Endothelial cell (in vitro differentiated cells): ENCODE measurements at places on chromosomes 1 and 21.

DNA sequence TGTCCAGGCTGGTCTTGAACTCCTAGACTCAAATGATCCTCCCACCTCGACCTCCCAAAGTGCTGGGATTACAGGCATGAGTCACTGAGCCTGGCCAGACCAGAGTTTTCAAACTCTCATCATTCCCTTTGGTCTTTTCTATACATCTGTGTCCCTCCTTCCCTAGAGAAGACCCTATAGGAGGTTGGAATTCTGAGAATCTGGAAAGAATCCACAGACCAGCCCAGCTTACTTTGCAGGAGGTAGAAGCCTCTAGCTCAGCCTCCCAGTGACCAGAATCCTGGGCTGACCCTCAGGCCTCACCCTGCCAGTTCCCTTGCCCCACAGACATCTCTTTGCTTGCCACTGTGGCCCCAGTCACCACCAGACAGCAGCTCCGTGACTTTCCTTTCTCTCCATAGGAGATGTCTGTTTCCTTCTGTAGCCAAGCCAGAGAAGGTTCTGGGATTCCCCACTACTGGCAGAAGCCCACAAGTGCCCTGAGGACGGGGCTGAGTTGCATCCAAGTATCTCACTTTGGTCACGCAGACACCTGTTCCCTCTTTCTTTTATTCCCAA is 34.7 kb upstream of the KHDRBS1 start:
- DNase-seq, result no peak

DNA sequence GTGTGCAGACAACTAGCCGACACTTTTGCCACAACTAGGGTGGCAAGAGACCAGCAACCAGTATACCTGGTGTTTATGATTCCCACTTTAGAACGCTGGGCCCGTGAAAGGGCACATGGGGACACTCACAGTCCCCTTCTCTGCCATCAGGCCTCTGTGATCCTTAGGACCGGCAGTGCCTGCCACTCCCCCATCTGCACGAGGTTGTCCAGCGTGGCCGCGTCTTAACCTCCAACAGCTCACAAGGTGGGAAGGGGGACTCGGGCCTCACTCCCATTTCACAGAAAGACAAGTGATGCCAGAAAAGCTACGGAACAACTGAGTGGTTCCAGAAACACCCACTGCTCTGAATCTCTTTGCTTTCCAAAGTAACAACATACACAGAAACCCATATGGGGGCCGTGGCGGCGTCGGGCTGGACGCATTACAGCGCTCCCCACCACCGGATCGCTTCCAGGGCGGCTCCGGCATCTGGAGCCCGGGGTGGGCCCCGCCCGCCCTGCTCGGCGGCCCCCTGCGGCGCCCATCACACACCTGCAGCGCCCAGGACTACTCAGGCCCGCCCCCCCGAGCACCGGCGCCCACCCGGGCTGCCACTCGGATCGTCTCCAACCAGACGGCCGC is 1.0 kb downstream of the ZNF496 start:
- DNase-seq, result no peak

GRCh38 chr1:22805672-22806038 is 95.0 kb downstream of the EPHB2 start:
- DNase-seq, result no peak

DNA sequence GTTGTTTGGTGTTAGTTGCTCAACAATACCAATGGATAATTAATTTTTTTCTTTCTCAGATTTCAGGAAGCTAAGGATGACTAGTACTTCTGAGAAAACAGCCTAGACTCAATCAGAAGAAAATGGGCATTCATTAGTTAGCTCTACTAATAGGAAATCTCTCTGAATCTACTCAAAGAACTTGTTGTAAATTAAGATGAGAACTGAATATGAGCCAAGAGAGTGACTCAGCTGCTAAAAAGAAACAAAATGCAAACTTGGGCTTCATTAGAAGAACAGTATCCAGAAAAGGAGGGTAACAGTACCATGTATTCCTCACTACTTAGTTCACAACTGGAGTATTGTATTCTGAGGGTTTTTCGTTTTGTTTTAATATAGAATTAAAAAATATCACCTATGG is 12.5 kb downstream of the FOXJ3 start:
- no peak for DNase-seq

GRCh38 chr1:209692296-209692695 is 12.3 kb upstream of the HSD11B1 start:
- no peak for DNase-seq

GRCh38 chr1:18104546-18105100 is 3.0 kb upstream of the IGSF21 start:
- no peak for DNase-seq

DNA sequence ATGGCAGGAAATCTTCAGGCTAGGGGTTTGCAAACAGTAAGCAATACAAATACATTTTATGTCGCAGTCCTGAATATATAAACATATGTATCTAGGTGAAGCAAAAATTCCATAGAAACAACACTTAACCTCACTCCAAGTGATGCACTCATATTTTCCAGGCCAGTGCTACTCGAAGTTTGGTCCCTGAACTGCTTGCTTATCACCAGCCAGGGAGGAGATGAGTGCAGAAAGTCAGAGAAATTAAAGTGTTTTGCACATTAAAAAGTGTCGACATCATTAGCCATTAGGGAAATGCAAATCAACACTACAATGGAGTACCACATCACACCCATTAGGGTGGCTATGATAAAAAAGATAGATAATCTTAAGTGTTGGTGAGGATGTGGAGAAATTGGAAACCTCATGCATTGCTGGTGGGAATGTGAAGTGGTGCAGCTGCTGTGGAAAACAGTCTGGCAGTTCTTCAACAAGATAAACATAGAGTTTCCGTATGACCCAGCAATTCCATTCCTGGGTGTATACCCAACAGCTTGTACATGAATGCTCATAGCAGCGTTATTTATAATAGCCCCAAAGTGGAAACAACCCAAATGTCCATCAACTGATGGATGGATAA is 70.5 kb upstream of the CSF1 start:
- no peak for DNase-seq

DNA sequence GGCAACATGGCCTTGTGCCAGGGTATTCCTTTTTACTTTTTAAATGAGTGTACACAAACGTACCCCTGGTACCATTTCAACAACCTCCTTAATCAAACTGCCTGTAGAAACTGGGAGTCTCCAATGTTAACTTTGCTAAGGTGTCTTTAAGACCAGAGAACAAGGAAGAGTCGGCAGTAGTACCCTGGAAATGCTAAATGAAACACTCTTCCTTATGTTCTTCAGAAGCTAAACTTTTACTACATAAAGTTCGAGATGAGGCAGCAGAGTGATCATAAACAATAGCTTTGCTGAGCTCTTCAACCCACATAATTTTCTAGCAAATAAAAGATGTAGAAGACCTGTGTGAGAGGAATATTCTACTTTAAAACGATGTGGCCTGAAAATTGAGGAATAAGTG is 297.7 kb upstream of the NRIP1 start:
- DNase-seq, result no peak

DNA sequence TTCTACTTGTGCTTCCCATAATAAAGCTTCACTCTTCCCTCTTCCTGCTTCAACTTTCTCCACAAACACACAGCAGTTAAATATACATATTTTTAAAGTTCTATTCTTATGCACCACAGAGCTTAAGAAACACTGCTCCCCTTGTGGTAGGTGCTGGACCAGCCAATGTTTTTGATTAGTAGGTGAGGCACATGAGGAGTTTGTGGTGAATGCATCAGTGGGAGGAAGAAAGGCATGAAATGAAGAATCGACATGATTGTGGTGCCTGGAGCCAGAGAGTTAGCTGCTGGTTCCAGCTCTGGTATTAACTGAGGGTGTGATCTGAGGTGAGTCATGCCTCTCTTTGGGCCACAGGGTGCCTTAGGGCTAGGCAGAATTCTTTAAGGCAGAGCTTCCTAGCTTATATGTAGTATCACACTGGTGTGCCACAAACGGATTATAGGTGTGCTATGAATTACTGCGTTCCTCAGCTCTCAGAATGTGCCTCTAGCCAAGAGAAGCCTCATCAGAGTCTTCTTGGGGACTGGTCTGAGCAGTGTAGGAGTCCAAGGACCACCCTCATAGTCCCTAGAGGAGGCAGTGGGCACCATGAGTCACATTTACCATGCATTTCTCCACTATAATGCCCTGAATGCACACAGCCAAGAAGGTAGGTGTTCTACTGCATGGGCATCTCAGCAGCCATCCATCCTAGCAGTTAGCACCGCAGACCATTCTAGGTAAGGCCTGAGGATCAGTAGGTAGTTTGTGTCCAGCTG is 97.4 kb upstream of the SGIP1 start:
- DNase-seq, result no peak

- DNase-seq, result no peak
Observed at GRCh38 chr1:66300280-66300971, 233.5 kb upstream of the SGIP1 start.

DNA sequence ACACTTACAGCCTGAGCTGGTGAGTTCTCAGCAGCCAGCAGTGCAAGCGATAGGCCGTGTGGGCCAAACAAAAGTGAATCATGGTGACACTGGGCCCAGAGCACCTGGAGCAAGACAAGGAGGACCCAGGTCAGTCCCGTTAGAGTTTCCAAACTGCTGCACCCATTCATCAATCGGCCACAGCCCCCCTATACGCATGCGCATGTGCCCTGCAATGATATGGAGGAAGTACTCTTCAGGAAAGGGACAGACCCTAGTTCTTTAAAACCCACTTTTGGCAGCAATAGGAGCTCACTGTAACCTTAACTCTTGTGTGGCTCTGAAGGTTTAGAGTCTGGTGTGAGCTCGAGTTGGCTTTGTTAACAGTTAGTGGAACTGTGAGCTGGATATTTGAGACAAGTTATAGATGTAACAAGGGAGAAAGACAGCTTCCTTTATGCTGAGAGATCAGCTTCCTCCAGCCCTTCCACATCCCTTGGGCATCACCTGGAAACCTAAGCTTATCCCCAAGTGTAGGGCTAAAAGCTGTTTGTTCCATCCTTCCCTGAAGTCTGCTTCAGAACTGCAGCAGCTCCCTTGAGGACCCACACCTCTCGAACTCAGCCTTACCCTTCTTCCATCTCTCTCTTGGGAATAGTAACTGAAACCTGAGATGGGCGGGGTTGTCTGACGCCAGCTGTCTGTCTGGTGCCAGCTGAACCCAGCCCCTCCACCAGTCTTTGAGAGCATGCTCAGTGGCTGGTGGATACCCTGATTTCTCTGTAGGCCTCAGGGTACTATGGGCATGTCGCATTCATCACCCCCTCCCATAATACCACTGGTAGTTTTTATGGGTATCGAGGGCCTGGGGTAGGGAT is 17.7 kb downstream of the NMNAT1 start:
- no peak for DNase-seq

DNA sequence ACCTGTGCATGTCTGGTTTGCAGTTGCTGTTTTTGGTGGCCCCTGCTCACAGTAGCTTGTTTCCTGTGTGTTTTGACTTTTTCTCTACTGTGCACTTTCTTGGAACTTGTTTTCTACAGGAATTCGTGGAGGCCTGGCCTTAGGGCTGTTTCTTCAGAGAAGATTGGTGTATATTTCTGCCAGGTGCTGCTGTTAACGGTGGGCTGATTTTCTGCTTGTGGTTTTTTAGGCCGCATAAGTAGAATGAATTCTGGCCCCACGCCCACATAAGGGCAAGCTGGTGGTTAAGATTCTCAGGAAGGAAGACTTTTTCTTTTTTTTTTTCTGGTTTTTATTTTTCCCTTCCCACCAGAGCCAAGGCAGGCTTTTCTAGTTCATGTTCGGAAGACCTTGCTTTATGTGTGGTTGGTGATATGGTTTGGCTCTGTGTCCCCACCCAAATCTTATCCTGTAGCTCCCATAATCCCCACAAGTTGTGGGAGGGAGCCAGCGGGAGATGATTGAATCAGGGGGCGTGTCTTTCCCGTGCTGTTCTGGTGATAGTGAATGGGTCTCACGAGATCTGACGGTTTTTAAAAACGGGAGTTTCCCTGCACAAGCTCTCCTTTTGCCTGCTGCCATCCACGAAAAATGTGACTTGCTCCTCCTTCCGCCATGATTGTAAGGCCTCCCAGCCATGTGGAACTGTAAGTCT is 71.5 kb upstream of the DISP3 start:
- DNase-seq, result no peak

DNA sequence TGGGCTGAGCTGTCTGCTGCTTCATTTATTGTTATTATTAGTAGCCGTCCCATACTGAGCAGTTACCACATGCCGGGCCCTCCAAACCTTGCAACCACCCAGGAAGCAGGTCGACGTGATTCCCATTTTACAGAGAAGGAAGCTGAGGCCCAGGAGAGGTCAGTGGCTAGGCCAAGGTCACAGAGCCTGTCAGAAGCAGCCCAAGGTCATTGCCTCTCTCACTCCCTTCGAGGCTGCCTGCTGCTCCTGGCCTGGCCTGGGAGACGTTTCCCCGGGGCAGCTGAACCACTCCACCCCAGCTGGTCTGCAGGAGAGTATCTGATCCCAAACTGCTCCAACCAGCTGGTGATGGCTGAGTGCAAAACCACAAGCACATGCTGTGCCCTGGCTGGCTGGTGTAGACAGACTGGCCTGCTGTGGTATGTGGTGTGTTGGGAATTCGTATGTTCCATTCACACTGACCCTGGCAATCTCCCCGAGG is 6.5 kb downstream of the PADI4 start:
- no peak for DNase-seq

GRCh38 chr1:173405281-173405680 is 71.9 kb upstream of the PRDX6 start:
- no peak for DNase-seq

GRCh38 chr1:211320980-211321379 is 5.7 kb upstream of the TRAF5 start:
- DNase-seq, result no peak

DNA sequence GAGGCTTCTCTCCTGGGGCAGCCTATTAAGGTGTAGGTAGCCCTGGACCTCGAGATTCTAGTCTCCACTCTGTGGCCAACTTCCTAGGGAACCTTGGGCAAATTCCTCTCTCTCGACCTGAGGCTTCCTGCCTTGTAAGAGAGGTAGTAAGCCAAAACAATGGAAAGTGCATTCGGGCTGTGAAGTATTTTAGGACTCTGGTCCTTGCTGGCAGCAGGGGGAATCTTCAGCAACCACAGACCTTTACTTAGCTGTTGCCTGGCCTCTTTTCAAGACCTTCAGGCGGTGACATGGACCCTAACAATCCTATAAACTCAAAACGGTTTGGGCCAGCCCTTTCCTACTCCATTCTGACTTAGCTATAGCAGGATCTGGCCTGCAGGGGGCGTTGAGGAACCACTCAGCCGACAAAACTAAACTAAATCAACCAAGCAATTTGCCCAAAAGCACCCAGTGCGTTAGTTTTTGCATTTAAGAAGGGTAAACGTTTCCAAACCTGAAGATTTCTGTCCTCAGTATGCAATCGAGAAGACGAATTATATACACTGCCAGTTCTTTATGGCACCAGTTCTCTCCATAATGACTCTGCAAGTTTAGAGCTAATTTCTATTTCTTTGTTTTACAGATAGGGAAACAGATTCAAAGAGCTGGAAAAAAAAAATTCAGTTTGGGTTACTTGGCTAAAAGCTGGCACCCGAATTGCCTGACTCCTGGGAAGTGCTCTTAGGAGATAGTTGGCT is 10.9 kb upstream of the SESN2 start:
- peak; percentile 80 for DNase-seq

- DNase-seq, result no peak
Observed at GRCh38 chr1:171739656-171740055, 2.2 kb downstream of the VAMP4 start.

GRCh38 chr1:187267827-187268226 is 439.1 kb downstream of the PLA2G4A start:
- DNase-seq, result no peak
